ENCODE measurements at places on chromosomes 12 and 14.

- no peak for DNase-seq
Observed at GRCh38 chr12:27523305-27523641, 733 bp upstream of the PPFIBP1 start.

DNA sequence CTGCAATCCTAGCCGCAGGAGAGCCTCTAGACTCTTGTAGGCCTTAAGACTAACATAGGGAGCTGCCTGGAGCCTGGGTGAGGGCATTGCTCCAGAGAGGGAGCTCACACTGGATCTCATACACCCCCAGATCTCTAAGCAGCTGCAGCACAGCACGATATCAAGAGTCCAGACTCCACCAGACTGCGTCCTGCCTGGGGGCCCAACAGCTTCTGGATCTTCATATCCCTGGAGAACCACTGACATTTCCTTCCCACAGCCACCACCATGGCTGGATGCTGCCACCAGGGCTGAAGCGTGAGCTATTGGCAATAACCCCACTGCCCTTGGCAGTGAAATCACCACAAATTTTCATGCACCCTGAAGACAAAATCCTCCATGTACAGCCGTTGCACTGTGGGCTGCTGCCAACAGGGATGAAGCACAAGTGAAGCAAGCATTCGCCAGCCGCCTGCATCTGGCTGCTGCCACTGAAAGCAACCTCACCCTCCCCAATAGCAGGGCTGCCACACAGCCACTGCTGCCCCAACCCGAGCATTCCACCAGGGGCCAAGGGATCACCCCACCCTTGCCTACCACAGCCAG is 28.2 kb downstream of the CACNA2D4 start:
- no peak for DNase-seq

- DNase-seq, result no peak
Observed at GRCh38 chr12:68359674-68360073, 27.5 kb upstream of the MDM1 start.

DNA sequence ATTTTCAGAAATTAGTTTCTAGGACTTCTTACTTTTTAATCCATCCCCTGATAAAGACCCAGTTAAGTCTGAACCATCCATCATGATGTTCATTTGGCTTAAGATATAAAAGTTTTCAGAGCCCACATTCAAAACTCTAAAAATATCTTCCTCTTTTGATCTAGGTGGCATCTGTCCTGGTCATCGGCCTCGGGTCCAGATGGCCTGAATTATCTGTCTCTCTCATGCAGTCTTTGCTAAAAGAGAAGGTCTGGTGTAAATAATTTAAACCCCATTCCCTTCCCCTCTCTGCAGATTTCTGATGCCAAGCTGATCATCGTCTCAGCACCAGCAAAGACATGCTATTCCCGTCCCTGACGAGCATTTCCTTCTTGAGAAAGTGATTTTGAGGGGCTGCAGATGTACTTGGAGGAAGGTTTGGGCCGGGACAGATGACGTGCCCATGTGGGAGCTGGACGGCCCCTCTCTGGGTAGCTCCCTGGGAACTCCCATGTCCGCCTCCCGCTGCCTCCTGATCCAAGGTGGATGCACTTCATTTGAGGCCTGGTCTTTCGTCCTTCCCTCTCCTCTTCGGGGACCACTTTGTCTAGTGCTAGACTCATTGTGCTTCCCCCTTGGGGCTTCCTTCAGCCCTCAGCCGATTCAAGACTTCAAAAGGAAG is 173.0 kb upstream of the PRMT8 start:
- no peak for DNase-seq

DNA sequence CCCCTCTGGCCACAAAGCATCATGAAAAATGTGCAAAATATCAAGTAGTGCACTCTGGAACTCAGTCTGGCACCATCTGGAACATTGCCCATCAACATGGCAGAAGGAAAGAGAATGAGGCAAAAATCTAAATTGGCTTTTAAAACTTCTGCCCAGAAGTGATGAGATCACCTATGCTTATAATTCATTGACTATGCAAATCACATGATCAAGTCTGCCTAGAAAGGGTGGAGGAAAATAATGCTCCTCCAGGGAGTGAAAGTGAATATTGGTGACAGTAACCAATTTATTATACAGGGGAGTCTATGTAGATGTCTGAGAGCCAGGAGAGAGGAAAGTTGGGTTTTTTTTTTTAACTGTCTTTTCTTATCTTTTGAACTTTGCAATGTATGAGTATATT is 73.3 kb upstream of the HIF1A start:
- no peak for DNase-seq

GRCh38 chr12:12176402-12176801 is 90.4 kb downstream of the LRP6 start:
- no peak for DNase-seq

GRCh38 chr14:80627745-80628144 is 313.8 kb downstream of the CEP128 start:
- no peak for DNase-seq

- DNase-seq, result no peak
Observed at GRCh38 chr12:14395074-14395778, 29.7 kb downstream of the ATF7IP start.

DNA sequence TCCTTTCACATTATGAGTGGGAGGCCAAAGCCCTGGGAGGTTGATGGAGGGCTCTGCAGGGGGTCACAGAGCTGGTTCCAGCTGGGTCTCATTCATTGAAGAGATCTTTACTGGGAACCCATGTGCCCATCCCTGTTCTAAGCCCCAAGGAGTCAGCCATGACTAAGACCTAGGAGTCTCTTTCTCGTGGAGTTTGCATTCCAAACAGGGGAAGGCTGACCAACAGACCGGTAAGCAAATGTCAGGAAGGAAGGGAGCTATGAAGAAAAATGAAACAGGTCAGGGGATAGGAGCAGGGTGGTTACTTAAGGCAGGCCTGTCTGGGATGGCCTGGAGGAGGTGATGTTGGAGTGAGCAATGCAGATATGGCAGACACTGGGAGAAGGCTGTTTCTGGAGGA is 31.5 kb downstream of the SYNDIG1L start:
- no peak for DNase-seq

DNA sequence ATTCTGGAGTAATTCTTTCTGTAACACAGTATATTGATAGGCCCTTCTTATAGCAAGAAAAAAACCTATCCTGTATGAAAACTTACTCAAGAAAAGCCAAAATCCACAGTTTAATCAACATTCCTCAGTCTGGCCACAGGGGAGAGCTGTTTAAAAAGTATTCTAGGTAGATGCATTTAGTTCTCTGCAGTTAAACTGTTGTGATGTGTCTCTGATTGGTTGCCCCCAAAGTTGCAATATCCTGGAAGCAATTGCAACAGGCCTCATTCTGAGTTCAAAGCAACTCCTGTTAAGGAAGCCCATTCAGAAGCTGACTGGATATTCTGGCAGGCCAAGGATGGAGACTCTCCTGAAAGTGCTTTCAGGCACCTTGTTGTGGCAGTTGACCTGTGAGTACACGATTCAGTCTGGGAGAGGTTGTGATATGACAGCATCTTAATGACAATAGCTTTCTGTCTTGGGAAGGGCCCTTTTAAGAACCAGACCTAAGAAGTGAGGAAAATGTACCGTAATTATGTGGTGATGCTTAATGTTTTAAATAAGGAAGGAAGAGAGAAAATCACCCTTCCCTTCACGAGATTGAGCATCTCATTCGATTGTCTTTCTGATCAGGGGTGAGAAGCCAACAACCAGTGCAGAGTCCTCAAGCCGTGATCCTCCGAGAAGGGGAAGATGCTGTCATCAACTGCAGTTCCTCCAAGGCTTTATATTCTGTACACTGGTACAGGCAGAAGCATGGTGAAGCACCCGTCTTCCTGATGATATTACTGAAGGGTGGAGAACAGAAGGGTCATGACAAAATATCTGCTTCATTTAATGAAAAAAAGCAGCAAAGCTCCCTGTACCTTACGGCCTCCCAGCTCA is 420.7 kb downstream of the DAD1 start:
- no peak for DNase-seq

- DNase-seq, result no peak
Observed at GRCh38 chr14:100855256-100855930, 29.5 kb downstream of the MEG3 start.

DNA sequence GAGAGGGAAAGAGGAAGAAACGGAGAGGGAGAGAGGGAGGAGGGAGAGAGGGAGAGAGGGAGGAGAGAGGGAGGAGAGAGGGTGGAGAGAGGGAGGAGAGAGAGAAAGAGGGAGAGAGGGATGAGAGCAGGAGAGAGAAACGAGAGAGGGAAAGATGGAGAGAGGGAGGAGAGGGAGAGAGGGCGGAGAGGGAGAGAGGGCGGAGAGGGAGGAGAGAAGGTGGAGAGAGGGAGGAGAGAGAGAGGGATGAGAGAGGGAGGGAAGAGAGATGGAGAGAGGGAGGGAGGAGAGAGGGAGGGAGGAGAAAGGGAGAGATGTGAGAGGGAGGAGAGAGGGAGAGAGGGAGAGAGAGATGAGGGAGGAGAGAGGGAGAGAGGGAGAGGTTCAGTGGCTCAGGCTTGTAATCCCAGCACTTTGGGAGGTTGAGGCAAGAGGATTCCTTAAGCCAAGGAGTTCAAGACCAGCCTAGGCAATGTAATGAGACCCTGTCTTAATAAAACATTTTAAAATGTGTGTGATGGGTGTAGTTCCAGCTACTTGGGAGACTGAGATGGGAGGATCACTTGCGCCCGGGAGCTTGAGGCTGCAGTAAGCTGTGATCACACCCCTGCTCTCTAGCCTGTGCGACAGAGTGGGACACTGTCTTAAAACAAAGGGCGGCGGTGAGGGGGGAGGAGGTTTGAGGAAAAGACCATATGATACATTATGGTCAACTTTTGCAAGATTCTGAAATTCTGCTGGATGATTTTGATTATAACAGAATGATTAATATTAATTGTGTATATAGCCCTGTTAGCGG is 21.3 kb upstream of the SNRPF start:
- DNase-seq, result no peak

DNA sequence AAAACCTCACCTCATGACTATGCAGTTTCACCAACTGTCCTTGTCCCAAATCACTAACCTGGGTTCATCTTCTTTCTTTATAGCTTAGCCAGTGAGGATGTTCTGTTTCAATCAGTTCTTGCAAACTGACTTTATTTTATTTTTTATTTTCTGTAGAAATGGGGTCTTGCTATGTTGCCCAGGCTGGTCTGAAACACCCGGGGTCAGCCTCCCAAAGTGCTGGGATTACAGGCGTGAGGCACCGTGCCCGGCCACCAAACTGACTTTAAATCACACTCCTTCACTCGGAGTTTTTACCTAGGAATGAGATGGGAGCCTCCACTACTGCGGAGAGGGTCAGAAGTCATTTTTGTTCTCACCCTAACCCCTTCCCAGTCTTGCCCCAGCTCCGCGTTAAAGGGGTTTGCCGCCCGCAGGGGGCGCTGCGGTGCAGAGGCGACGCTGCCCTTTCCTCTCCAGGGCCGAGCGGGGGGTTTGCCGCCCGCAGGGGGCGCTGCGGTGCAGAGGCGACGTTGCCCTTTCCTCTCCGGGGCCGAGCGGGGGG is 7.0 kb upstream of the B4GALNT3 start:
- DNase-seq, result peak; percentile 30

GRCh38 chr12:57764662-57765002 is 2.2 kb downstream of the CYP27B1 start:
- DNase-seq, result no peak

DNA sequence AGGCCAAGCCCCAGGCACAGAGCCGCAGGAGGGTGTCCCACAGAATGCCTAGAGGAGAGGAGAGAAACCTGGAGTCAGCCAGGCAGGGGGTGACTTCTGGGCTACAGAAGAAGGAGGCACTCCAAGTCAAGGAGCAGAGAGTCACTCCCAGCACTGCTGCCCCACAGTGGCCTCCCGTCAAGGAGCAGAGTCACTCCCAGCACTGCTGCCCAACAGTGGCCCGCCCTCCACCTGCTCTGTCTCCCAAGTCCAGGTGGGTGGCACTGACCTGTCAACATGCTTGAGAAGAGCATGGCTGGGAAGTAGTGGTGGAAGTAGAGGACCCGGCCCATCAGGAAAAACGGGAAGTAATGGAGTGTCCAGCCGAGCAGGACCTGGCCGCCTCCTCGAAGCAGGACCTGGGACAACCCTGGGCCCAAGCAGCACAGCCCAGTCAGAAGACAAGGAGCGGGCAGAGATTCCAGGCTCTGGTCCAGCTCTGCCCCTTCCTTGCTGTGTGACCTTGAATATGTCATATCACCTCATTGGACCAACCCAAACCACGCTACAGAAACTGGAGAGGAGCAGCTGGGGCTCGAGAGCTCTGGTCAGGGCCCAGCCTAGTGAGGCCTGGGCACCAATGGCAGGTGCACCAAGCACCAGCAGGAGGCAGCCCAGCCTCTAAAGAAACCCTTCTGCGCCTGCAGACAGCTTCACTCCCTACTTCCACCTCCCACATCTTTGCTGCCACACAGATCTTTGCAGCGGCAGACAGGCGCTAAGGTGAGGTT is 7.6 kb upstream of the NGB start:
- DNase-seq, result no peak

DNA sequence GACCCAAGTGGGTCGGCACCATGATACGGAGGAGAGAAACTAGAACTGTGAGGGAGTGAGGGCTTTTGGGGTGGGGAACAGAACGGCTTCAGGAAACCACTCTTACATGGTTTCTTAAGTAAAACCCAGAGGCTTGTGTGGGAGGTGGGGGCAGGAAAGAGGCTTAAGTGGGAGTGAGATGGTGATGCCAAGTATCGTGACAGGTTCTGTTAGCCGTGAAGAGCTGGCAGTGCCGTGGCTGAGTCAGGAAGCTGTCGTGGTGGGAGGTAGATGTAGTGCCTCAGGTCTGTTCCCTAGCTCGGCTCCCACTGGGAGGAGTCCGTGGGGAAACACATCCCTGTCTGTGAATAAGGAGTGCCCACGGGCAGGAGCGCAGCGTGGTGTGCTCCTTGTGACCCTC is 185.8 kb upstream of the FKBP4 start:
- DNase-seq, result no peak

DNA sequence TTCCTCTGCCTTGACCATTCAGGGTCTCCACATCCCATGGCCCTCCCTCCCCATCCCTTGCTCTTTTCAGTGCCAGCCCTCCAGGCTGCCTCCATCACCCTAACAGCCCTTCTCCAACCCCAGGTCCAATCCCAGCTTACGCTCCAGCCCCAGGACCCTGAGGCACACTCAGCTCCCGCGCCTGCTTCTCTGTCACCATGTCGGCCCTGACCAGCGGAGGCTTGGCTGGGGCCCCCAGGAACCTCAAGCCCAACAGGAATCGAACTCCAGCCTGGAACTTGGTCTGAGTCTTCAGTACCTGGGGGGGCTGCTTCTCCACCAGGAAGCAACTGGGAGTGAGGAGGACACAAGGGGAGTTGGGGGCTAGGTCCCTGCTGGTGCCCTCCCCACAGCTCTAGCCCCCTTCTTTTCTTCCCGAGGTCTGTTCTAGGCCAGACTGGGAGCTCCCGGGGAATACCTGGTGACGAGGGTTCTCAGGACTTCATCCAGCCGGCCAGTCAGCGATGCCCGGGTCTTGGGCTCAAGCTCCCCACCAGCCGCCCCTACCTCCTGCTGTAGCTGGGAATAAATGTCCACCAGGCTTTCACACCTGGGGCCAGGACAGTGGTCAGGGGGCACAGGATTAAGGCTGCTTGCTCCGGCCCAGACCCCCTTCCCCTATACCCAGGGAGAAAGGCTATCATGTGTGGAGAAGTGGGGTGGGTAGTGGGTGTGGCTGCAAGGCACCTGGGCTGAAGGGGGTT is 6.0 kb downstream of the STAT6 start:
- DNase-seq, result no peak
